ENCODE measurements at places on chromosomes 16 and 17. TPM values are rescaled to one million over a fixed set of nuclear protein-coding genes. Genes with fewer than 3 reads are reported as not detected.

DNA sequence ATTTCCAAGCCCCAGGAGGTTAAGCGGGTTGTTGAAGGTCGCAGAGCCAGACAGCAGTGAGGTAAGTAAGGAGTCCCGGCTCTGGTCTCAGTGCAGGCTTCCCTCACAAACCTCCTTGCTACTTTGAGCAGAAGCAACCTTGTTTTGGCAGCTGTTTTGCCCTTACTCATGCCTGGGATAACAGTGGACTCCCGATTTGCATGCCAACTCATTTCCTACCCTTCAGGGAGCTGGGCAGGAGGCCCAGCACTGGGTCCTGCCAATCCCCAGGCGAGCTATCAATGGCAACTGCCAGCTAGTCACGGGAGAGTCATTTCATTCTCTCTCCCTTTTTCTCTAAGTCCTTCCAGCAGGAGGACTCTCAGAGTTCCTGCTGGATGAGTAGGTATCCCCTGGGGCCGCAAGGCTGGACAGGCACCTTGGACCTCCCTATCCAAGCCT, 72.0 kb upstream of the KSR1 start:
- DNase-seq, result peak; percentile 69

DNA sequence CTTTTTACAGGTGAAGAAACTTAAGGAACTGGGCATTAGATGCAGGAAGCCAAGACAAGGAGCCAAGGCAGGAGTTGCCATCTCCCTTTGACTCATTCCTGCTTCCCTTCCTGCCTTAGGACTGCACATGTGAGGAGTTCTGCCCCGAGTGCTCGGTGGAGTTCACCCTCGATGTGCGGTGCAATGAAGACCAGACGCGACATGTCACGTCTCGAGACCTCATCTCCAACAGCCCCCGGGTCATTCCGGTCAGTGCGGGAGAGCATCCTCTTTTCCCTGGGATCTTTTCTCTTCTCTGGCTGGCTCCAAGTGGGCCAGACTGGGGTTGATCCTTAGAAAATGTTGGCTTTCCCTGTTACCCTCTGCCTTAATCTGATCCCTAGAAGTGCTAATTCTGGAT, 6.6 kb downstream of the POLR2C start:
- no peak for DNase-seq

DNA sequence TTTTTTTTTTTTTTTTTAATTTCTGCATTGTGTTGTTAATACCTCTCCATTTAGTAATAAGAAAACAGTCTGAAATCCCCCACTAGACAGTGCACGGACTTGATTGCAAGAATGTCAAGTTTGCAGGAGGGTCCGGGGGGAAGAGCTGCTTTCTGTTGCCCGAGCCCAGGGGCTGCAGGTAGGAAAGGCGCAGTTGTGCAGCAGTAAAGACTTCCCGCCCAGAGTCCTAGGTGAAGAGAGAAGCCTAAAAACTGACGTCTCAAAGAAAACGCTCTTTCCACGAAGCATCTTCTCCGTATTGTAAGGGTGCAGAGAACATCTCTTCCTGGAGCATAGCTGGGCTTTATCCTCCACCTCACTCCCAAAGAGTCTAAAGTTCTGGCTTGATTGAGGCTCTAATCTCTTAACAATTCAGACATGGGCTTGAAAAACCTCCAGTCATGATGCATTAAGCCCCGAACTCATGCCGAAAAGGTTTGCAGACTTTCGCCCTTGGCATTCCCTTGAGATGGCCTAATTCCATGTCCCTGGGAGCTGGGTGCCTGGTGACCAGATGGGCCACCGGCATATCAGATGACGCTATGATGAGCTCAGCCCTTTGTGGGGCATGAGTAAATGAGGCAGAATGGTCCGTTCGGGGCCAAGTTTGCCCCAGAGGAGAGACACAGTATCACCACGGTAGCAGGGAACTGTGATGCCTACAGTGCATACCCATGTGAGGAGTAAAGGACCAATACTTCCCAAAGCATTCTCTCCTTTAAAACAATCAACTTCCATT, 436.2 kb upstream of the ZFHX3 start:
- no peak for DNase-seq

GRCh38 chr17:81192386-81193050, 26.5 kb upstream of the AATK start:
- no peak for DNase-seq

DNA sequence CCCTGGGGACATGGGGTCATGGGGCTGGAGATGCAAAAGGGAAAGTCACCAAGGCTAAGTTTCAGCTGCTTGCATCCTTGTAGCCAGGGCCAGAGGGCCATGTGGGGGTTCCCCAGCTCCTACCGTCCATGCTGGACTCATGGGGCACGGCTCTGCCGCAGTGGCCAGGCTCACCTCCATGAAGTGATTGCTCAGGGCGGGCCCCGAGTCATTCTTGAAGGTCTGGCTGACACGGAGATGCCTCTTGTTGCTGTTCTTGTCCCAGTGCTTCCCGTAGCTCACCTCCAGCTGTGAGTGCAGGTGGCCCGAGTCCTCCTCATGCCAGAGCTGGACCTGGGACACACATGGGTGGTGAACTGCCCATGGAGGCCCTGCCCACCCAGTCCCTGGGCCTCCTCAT, 114.5 kb downstream of the RMI2 start:
- no peak for DNase-seq

- DNase-seq, result no peak
These were observed 1.7 kb upstream of the LASP1 start for GRCh38 chr17:38867968-38868816.

DNA sequence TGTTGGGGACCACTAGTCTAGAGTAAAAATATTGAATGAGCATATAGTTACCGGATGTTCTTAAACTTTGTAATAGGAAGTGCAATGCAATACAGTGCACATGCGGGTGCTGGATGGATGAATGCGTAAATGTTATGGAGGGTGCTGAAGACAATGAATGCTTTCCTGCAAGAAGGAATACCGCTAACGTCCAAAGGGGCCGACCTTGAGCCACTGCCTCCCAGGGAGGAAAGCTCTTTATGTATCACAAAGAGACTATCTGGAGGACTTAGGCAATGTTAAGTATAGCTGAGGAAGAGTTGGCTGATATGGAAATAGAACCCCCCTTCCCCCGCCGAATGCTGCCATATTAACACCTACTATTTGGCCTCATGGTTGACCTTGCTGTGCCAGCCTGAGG, 27.5 kb upstream of the SHCBP1 start:
- no peak for DNase-seq

DNA sequence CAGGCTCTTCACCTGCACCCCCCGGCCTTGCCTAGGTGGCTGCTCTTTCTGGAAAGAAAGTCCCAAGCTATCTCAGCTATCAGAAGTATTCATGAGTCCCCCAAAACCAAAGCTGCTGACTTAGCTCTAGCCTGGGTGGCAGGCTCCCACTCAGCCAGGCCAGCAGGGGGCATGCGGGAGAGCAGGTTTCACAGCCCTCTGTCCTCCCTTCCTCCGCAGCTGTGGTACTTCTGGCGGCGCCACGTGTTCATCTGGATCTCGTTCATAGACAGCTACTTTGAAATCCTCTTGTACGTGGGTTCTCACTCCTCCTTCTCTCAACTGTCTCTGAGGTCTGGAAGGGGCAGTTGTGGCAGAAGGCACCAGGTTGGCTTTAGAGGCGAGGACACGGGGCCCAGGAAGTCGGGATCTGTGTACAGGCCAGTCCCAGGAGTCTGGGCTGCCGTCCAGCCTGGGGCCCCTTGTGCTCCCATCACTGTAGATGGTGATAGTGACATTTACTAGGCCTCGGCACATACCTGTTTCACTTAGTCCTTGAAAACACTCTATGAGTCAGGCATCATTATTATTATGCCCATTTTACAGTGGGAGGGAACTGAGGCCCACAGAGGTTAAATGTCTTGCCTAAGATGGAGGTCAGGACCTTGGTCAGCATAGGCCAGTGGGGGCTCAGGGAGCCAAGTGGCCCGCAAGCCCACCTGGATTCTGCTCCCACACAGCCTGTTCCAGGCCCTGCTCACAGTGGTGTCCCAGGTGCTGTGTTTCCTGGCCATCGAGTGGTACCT, 12.9 kb downstream of the TRPV2 start:
- no peak for DNase-seq

- DNase-seq, result no peak
These were observed 380.4 kb upstream of the CCL2 start for GRCh38 chr17:33874617-33875060.

DNA sequence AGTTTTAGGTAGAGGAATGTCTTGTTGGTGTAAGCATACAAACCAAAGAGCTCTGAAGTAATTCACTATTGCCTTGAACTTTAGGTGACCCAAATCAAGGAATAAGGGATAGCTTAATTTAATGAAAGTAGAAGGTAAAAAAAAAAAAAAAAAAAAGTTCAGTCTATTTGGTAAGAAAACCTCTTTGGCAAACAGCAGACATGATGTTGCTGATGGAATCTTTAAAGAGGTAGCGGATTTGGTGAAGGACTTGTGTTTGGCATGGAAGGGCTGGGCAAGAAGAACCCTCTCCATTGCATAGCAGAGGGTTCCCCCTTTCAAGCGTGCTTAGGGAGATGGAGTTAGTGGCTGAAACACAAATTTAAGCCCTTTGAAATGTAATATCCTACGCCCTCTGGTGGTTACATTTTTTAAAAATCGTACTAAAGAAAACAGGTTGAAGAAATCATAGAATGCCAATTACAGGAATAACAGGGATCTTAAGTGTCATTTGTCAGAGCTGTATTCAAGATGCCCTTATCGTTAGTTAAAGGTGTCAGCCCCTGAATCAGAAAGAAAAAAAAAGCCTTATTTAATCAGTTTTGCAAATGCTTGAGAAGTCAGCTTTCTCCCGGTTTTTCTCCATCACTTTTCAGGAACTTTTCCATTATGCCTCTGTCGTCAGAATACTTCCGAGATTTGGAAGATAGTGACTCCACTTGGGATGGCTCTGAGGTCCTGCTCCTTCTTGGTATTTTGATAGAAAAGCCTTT, 383.1 kb downstream of the KCNJ2 start:
- DNase-seq, result no peak

GRCh38 chr16:80263181-80263823, 277.5 kb upstream of the DYNLRB2 start:
- no peak for DNase-seq

- no peak for DNase-seq
These were observed 19.9 kb upstream of the SEC14L1 start for GRCh38 chr17:77120868-77121267.

DNA sequence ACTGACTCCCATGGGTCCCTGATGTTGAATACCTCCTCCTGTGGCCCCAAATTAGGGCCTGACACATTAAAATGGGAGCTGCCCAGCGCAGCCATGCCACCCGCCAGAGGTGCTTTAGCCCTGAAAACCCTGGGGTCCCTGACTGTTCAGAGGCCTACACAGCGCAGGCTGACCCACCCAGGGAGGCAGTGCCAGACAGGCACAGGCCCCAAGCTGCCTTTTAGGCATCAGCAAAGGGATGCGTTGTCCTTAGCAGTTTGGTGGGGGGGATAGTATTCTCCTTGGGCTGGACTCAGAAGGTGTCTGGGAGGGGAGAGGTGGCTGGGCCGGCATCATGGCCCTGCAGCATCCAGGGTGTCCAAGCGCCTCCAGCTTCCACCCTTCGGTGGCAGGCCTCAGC, 1.4 kb downstream of the RAPGEFL1 start:
- DNase-seq, result no peak

DNA sequence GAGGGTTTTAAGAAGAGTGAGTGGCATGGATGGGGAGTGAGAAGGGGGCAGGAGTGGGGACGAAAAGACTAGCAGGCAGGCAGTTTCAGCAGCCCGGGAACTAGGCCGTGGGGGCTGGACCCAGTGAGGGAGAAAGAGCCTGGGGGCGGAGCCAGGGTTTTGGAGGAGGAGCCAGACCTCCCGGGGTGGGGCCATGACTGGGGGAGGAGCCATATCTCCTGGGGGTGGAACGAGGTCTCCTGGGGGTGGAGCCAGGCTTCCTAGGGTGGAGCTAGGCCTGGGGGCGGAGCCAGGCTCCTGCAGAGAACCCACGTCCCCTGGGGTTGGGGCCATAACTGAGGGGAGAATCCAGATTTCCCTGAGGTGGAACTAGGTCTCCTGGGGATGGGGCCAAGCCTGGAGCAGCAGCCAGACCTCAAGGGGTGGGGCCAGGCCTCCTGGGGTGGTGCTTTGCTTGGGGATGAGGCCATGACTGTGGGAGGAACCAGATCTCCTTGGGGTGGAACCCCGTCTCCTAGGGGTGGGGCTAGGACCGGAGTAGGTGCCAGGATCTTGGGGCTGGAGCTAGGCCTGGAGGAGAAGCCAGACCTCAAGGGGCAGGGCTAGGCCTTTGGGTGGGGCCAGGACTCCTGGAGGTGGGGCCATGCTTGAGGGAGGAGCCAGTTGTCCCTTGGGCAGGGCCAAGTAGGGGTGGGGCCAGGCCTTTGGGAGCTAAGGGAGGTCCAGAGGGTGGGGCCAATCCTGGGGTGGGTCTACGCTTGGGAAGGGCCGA, 41.7 kb upstream of the JPH3 start:
- DNase-seq, result no peak

GRCh38 chr17:42120161-42120769, 902 bp downstream of the KAT2A start:
- no peak for DNase-seq

- DNase-seq, result no peak
These were observed 335 bp downstream of the TMEM11 start for GRCh38 chr17:21213638-21214014.

DNA sequence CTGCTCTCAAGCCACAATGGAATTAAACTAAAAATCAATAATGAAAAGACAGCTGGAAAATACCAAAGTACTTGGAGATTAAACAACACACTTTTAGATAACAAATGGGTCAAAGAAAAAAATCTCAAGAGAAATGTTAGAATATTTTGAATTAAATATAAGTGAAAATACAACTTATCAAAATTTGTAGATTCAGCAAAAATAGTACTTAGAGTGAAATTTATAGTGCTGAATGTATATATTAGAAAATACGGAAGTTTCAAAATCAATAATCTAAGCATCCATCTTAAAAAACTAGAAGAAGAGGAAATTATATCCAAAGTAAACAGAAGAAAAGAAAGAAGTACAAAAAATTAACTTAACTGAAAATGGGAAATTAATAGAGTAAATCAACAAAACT, 179.2 kb upstream of the CDH11 start:
- no peak for DNase-seq

GRCh38 chr17:72462814-72463213, 342.0 kb downstream of the SOX9 start:
- DNase-seq, result no peak

Gene RGS11
- 19.4 TPM for total RNA-seq

Gene CCDC40
- 6.5 TPM for total RNA-seq

Gene ATP2C2
- total RNA-seq, result 0.54 TPM

Gene PIRT
- not detected for total RNA-seq

Gene EPOP
- total RNA-seq, result 0.54 TPM

Gene EPX
- total RNA-seq, result not detected

Gene IL17C
- total RNA-seq, result 0.92 TPM
